ENCODE measurements at places on chromosomes 5 and 9. TPM values are rescaled to one million over a fixed set of nuclear protein-coding genes. Genes with fewer than 3 reads are reported as not detected.
A peak's percentile ranks its signal among the peaks of the same experiment; 100 is the strongest.

DNA sequence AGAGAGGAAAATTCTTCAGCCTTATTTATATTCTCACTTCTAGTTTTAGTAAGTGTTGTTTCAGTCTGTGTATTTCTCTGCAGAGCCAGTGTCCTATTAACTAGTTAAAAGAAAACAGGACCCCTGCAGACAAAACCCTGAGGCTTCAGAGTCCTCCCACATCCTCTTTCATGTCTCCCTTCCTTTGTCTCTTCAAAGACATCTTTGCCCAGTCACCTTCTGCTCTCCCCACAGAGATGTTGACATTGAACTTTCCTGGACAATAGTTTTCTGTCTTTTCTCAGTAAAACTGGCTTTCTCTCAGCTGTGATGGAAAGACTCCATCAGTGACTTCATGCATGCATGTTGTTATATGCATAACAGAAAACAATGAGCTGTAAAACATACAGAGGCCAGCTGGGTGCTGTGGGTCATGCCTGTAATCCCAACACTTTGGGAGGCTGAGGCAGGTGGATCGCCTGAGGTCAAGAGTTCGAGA, 20.2 kb downstream of the GRAMD2B start:
- no peak for DNase-seq
- H3K36me3 ChIP-seq, result no peaks in the 10 kb centered on the region
- H3K4me1 ChIP-seq, result peaks cover 17% of the 10 kb centered on the region

- H3K27me3 ChIP-seq, result no peaks in the 10 kb centered on the region
- H3K4me3 ChIP-seq, result peak overlapping the region; percentile 30
- peak overlapping the region; percentile 82 for H3K27ac ChIP-seq
These were observed 44.3 kb upstream of the UGCG start for GRCh38 chr9:111852291-111852690.

DNA sequence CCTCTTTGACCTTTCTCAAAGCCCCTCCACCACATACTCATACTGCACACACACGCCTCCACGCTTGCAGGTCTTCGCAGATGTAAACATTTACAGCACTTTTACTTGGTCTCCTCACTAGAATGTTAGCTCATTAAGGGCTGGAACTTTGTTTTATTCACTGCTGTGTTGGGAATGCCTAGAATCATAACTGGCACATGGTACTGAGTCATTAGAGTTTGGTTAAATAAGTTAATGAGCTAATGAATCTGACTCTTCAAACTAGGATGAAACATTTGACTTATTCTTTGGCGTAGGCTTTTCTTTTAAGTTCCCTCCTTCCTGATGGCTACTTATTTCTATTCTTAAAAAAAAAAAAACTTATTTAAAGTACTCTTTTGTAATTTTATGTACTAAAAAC, 28.9 kb downstream of the MAN2A1 start:
- no peak for DNase-seq
- no peak overlapping the region for H3K27ac ChIP-seq
- no peaks in the 10 kb centered on the region for H3K27me3 ChIP-seq
- H3K4me1 ChIP-seq, result no peaks in the 10 kb centered on the region
- H3K36me3 ChIP-seq, result no peaks in the 10 kb centered on the region

- DNase-seq, result no peak
- H3K36me3 ChIP-seq, result no peaks in the 10 kb centered on the region
These were observed 421.6 kb downstream of the IRX1 start for GRCh38 chr5:4017076-4017803.

PITX1 gene
- total RNA-seq, result 27.8 TPM

FGF10 gene
- not detected for total RNA-seq

CCNJL gene
- total RNA-seq, result 33.9 TPM

DNA sequence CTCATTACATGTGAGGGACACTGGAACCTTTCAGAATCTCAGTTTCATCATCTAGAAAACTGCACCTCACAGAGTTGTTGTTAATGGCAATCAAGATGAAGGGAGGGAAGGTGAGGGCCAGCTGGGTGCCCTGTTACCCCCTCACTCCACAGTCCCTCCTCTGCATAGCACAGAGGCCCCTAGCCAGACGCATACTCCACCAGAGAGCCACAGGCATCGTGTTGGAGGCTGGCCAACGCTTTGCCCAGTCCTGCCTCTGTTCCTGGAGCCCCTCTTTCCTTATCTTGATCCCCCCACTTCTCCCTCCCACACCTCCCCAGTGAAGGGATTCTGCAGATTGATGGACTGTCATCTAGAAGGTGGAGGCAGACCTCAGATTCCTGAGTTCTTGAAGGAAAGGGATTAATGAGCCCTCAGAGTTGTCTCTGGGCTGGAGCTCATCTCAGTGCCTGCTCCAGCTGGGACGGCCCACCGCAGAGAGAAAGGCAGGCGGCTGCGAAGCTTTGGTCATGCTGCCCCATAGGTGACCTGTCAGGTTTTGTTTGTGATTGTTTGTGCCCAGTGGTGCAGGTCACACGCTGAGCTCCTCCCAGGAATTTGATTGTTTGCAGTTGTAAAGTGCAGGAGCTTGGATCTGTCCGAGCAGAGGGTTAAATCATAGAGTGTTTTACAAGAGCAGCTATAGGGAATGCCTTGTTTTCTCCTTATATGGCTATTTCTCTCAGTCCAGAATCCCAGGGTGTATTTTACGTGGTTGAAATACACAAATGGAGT, 487.3 kb downstream of the CCDC171 start:
- H3K4me1 ChIP-seq, result no peaks in the 10 kb centered on the region
- DNase-seq, result peak; percentile 34
- H3K4me3 ChIP-seq, result no peak overlapping the region
- no peaks in the 10 kb centered on the region for H3K36me3 ChIP-seq
- H3K27me3 ChIP-seq, result no peaks in the 10 kb centered on the region

FOXD4L6 gene
- total RNA-seq, result 0.20 TPM

GRXCR2 gene
- total RNA-seq, result not detected

JAKMIP2 gene
- total RNA-seq, result not detected

DNA sequence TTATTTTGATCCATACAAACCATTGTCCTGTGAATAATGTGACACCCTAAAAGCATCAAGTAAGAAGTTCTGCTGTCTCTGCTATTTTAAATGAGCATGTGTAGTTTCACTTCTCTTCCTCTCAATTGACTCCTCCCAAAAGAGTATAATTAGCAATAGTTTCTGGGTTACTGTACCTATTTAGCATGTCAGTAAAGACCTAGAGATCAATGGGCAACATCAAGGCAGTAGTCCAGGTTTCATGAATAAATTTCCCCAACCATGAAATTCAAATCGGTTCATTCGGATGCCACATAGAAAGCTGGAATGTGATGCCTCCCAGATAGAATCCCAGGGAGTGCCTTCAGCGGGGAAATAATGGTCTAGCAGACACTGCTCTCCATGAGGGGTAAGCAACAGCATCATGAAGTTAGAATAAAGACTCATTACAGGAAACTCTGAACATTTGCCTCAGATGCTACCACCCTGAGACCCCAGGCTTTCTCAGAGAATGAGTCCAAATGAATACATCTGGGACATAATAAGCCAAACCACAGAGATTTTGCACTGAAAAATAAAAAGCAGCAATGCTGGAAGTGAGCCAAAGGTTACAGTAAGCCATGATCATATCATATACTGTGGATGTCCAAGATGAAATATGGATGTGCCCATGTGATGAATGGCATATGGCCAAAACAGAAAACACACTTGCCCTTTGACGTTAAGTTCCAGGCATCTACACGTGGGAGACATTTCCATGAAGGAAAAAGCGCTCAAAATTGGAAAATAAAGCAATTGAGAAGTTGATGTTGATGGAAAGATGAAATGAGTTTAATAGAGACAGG, 1107.0 kb upstream of the SEMA6A start:
- no peak overlapping the region for H3K4me3 ChIP-seq
- H3K4me1 ChIP-seq, result no peaks in the 10 kb centered on the region
- no peaks in the 10 kb centered on the region for H3K36me3 ChIP-seq
- H3K27ac ChIP-seq, result no peak overlapping the region
- no peak for DNase-seq

- no peaks in the 10 kb centered on the region for H3K4me1 ChIP-seq
- DNase-seq, result no peak
- H3K4me3 ChIP-seq, result no peak overlapping the region
These were observed 20.5 kb downstream of the ELP1 start for GRCh38 chr9:108913391-108913790.

C8G gene
- total RNA-seq, result 4.4 TPM

GRCh38 chr5:64497386-64497785, 8.4 kb upstream of the RGS7BP start:
- H3K27me3 ChIP-seq, result no peaks in the 10 kb centered on the region
- no peaks in the 10 kb centered on the region for H3K36me3 ChIP-seq
- DNase-seq, result no peak

PCDHGB7 gene
- 0.17 TPM for total RNA-seq

- H3K36me3 ChIP-seq, result no peaks in the 10 kb centered on the region
- no peak for DNase-seq
- no peaks in the 10 kb centered on the region for H3K27me3 ChIP-seq
- H3K4me1 ChIP-seq, result peaks cover 7% of the 10 kb centered on the region
These were observed 101.6 kb upstream of the MAP1B start for GRCh38 chr5:72005671-72006070.

DNA sequence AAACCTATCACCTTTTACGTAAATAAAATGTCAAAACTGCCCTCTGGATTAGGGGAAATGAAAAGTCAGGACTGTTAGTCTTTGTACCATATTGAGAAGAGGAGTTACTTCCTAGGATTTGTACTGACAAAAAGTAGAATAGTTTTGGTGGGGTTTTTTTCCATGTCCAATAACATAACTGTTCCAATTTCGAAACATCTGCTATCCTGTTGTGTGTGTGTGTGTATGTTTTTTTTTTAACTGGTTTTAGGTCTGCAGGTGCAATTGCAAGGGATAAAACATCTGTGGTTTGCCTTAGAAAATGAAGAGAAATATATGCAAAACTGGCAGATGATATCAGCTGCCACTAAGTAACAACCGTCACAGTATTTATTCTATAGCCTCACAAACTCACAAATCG, 506.8 kb downstream of the NFIB start:
- no peaks in the 10 kb centered on the region for H3K36me3 ChIP-seq
- no peak overlapping the region for H3K27ac ChIP-seq
- DNase-seq, result no peak
- H3K27me3 ChIP-seq, result no peaks in the 10 kb centered on the region
- H3K4me1 ChIP-seq, result no peaks in the 10 kb centered on the region
- H3K4me3 ChIP-seq, result no peak overlapping the region

All from PC-9 (cell line).